ENCODE measurements at places on chromosomes 2 and 18.

GRCh38 chr2:26769089-26769761 is 5.1 kb downstream of the SLC35F6 start:
- peak; percentile 81 for DNase-seq

GRCh38 chr2:196481324-196481697 is 158.2 kb upstream of the CCDC150 start:
- no peak for DNase-seq

GRCh38 chr2:126627643-126628042 is 28.3 kb upstream of the GYPC start:
- no peak for DNase-seq

- DNase-seq = no peak
Observed at GRCh38 chr18:45874491-45875184, 49.2 kb downstream of the SIGLEC15 start.

DNA sequence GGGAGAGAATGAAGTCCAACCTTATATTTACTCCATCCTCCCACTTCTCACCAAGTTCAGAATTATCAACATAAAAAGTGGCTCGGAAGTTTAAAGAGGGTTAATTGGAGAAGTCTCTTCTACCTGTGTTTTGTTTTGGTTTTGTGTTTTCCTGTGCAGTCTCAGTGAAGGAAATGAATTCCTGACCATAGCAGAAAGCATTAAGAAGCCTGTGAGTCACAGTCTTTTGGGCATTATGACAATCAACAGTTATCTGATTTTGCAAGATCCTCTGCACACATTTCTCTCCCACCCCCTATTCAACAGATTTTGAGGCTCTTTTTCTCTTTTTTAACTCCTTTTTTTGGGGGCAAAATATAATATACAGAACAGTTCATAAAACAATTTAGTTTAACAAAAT is 8.6 kb upstream of the RPL37A start:
- DNase-seq = no peak

DNA sequence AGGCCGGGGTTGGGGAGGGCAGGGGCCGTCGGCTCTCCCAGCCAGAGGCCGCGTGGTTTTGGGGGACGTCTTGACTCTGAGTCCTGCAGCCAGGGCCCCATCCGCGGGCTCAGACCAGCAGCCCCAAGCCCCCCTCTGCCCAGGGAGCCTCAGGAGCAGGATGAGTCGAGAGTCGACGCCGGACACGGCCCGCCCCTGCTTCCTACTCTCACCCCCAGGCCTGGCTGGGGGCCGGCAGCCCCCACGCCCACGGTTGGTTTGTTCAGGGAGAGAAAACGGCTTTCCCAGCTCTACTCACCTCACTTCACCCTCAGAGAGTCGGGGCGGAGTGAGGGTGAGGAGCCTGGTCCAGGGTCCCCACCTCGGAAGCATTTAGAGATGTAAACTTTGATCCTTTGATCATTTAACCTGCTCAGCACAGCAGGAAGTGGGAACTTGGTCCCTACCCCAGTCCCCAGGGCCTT is 6.9 kb downstream of the SNORC start:
- peak; percentile 64 for DNase-seq

DNA sequence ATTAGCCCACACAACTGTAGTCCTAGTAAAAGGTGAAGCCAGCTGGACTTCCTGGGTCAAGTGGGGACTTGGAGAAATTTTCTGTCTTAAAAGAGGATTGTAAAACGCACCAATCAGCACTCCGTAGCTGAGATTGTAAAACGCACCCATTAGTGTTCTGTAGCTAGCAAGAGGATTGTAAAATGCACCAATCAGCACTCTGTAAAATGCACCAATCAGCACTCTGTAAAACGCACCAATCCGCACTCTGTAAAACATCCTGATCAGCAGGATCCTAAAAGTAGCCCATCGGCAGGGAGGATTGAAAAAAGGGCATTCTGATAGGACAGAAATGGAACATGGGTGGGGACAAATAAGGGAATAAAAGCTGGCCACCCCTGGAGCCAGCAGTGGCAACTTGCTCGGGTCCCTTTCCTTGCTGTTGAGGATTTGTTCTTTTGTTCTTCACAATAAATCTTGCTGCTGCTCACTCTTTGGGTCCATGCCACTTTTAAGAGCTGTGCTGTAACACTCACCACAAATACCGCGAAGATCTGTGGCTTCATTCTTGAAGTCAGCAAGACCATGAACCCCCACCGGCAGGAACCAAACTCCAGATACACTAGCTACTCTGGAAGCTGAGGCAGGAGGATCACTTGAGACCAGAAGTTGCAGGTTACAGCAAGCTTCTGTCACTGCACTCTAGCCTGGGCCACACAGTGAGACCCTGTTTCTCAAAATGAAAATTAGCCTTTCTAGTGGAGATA is 102.6 kb downstream of the HS6ST1 start:
- DNase-seq = no peak

- DNase-seq = no peak
Observed at GRCh38 chr2:35415282-35415681, 940.3 kb upstream of the CRIM1 start.

DNA sequence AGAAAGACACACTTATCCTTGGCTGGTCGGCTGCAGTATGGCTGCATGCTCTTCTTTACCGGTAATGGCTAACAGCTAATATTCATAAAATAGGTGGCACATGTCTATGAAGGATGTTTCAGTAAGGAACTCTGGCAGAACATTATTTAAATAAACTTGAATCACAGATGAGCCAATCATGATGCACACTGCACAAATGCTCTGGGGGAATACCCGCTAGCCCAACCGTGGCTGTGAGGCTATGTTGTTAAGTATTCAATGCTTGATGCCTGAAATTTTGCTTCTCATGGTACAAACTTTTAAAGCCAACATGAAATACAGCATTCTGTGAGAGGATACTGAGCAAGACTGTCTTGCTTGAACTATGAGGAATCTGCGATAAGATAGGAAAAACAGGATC is 505.8 kb downstream of the ZEB2 start:
- no peak for DNase-seq

DNA sequence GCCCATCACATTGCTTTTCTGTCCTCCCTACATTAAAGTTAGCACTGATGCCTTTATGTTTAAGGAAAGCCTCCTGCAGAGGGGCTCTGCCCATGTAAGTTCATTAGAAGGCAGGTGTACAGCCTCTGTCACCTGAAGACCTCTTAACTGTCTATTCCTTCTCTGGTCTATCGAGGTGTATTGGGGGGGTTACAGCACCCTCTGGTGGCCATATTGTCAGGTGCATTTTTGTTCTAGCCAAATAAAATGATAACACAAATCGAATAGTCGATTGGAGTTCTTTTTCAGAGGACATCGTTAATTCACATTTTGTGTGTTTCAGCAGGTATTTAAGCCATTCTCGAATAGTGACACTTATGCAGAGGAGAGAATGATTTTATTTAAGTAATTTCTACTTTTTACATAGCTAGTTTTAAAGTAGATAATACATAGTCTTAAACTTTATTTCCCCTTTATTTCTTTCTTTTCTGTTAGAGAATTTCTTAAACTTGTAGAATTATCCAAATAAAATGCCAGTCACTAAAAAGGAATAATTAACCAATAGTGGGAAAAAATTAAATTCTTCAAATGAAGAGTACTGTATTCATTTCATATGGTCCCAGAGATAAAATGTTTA is 136.8 kb downstream of the NEDD4L start:
- DNase-seq = peak; percentile 88

- no peak for DNase-seq
Observed at GRCh38 chr2:26683583-26683982, 8.9 kb upstream of the KCNK3 start.

DNA sequence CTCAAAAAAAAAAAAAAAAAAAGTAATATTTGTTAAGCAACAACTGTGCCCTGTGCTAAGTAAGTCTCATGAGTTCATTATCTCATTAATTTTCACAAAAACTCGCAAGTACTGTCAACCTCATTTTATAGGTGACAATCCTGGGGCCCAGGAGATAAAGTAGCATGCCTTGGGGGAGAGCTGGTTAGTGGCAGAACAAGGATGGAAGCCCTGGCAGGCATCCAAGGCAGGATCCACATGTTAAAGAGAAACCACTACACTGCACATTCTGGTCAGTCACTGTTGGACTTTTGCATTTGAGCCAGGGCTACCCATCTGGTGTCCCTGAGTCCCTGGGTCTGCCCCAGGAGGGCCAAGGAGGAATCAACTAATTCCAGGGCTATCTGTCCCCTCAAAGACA is 54.6 kb downstream of the ZFP36L2 start:
- DNase-seq = no peak

DNA sequence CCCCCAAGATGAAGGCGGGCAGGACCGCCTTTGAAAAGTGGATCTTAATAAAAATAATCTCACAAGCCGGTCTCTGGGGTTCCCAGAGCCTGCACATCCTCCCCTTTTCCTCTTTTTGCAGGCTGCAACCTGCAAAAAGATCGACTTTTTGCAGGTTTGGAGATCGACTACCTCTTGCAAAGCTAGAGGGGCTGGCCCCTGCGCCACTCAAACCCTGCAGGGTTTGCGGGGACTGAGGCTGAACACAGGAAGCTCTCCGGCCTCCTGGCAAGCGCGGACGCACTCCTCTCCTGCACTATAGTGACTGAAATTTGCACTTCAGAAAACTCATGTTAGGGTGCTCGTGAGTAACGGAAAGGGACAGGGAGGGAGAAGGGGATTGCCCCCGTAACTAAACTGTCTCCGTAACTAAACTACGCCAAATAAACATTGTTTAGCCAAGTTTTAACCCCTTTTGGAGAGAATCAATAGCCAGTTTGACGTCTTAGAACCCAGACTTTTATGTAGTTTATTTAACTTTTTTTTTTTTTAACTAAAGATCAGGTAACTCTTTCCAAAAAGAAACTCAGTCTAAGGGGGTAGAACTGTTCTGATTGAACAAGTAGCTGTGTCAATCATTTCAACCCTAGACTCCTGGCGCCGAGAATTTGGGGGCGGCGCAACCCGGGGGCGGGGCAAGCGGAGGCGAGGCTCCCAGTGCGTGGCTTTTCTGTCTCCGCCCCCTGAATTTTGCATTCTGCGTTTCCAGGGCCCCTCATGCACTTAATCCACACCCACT is 2.5 kb downstream of the IGFBP5 start:
- peak; percentile 75 for DNase-seq

DNA sequence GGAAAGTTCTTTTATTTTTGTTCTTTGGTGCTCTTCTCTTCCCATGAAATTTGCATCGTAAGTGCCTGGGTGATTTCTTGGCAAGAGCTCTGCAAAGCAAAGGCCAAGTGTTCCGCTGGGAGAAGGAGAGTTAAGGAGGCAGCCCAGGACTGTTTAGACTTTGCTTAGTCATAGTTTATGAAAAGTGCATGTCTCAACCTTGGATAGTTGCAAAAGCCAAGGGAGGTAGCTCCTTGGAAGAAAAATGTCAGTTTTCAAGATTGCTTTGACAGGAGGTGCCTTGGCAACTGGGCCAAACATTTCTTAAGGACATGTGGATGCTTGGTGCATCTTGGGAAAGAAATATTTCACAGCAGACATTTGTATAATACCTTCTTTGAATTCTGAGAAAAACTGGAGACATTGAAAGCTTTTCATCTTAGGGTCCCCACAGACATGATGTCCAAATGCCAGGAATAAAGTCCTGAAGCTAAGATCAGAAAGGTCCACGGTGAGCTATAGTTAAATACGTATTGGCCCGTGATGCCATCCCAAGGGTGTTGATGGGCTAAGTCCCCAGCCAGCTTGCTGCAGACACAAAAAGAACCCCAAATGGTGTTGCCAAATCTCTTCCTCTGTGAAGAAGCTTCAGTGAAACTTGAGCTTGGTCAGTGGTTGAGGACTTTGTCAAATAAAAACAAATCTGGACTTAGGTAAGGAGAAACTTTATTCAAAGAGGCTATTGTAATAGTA is 96.3 kb upstream of the THUMPD2 start:
- DNase-seq = no peak

DNA sequence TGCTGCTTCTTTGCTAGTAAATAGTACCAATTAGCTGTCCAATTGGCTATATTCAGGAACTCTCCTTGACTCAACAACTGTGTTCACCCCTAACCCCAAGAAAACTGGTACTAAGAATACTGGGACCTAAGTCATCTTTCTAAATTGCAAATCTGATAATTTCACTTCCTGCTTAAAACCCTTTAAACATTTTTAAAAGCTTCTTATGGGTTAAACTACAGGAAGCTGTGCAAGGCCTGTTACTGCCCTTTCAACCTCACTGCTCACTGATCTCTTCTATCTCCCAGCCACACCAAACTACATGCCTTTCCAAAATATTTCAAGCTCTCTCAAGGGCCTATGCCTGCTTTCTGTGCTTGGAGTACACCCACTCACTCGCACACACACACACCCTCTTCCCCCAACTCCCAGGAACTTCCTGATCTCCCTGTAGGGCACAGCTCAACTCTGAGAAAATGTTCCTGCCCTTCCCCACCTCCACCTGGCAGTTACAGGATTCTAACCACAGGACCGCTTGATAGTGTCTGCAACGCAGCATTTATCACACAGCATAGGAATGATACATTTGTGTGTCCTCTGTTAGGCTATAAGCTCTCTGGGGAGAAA is 6.7 kb downstream of the LMAN1 start:
- DNase-seq = no peak

DNA sequence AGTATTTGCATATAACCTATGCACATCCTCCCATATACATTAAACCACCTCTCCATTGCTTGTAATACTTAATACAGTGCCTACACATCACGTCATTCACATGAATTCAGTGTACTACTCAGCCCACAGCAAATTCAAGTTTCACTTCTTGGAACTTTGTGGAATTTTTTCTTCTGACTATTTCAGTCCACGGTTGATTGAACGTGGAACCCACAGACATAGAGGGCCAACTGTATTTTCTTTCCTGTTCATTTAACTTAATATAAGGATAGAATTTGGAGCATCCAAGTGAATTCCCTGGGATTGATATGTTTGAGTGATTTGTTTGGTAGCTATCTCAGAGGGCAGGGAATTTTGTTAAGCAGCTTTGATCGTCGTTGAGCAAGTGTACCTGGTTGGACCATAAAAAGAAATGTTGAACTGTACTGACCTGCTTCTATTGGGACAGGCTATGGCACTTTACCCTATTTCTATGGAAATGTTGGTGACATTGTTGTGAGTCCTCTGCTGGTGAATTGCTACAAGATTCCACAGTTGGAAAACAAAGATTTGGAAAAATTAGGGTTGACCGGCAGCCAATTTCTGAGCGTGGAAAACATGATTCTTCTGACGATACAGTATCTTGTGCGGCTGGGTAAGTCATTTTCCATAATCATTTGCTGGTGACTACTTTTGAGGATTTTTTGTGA is 156.6 kb downstream of the ESCO1 start:
- DNase-seq = no peak

- DNase-seq = no peak
Observed at GRCh38 chr2:188303363-188304031, 11.8 kb downstream of the GULP1 start.

DNA sequence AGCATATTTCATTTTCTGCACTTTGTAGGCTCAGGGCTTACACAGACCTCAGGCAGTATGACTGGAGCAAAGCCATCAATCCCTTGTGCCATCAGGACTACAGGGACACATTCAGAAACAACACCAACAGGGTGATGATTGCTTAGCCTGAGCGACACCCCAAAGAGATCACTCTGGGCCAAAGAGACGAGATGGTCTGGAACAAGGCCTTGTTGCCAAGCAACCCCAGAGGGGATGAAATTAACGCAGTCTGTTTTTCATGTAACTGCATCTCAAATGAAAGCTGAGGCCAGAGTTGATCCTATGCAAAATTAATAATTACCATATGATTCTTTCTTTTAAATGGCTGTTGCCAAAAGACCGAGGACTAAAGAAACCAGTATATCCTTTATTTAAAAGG is 20.2 kb upstream of the B3GNT2 start:
- no peak for DNase-seq
